ENCODE measurements at places on chromosomes 11 and 22.
A peak's percentile ranks its signal among the peaks of the same experiment; 100 is the strongest.

GRCh38 chr11:131389582-131389981, 19.2 kb downstream of the NTM start:
- no peak for DNase-seq

GRCh38 chr11:86678296-86678695, 5.9 kb upstream of the ME3 start:
- no peak for DNase-seq

DNA sequence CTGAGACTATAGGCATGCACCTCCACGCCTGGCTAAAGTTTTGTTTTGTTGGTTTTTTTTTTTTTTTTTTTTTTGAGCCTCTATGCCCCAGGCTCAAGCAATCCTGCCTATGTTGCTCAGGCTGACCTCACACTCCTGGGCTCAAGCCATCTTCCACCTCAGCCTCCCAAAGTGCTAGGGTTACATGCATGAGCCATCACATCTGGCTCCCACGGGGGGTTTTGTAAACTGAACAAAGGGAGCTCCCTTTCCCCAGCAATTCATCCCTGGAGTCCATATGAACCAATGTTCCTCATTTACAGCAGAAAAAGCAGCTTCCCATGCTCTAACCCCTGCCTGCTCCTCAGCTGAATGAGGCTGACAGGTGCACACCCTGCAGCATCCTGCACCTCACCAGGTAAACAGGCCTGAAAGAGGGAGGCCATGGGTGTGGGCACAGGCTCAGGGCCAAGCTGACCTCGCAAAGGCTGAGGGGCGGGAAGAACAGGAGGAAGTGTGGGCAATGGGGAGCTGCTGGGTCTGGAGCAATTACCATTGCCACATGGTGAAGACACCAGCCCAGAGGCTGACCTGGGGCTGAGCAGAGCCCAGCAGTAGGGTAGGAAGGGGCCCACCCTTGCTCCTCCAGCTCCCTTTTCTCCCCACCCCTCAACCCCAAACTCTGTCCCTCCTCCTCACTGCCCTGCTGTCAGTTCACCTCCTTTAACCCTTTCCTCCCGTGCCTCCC, 58.2 kb downstream of the RBX1 start:
- no peak for DNase-seq

- peak; percentile 79 for DNase-seq
Observed at GRCh38 chr11:133547808-133548494, 15.7 kb upstream of the OPCML start.

DNA sequence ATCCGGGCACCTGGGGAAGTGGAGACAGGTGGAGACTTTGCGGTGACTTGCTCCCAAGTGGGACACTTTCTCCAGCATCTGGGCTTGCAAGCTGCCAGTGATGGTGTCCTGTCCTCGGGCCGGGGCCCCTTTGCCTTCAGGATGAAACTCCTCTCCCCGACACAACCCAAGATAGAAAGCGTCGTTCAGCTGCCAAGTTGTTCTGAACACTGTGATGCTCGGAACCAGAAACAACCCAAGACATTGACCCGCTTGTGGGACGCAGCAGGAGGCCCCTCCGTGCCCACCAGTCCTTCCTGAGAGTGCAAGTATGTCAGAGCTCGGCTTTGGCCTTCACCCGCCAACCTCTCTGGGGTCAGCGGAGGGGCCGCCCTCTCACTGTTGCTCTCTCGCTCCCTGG, 31.3 kb downstream of the LINC01488 start:
- DNase-seq, result no peak

DNA sequence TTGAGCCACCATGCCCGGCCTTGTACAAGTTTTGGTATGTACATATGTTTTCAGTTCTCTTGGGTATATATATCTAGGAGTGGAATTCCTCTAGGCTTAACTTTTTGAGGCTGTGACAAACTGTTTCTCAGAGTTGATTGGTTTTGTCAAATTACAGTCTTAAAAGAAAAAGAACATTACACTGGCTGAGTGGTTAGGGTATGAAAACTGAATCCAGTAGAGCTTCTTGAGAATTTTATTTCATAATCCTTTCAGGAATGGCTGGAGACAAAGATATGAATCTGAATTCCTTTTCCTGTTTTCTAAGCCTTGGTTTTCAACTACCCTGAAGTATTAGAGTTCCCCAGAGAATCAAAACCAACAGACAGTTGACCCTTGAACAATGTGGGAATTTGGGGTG, 6.5 kb downstream of the METTL15 start:
- no peak for DNase-seq

DNA sequence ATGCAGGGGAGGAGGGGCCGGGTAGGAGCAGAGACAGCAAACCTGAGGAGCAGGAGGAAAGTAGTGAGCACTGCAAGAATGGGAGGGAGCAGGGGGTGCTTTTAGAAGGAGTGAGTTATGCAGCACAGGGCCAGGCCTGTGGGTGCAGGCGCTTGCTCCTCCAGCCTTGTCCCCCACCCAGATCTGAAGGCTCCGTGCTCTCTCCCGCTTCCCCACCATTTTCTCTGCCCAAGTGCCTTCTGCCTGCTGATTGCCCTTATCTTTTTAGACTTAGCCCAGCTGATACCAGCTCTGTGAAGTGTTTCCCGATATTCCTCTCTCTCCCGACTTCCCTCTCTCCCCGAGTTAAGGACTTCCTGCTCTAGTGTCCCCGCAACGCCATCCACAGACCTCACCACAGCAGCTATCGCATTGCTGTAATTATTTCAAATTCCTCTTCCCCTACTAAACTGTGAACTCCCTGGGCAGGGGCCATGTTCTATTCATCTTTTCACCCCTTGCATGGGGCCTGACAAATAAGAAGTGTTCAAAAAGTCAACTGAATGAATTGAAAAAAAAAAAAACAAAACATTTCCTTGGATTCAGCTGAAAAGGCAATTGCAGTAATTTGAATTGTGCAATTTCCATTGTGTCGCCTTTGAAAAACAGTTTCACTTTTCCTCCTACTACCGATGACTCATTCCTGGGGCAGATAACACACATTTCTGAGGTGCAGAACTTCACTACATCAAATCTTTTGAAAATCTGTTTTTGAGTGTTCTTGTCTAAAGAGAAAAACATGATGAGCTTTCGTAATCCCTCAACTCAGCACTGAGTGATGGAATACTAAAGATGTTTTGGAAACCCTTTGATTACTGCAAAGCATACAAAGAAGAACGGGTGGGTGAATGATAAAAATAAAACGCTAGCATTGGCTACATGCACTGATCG, 69.7 kb upstream of the BMAL1 start:
- no peak for DNase-seq

- no peak for DNase-seq
Observed at GRCh38 chr11:62851807-62852522, 12.6 kb upstream of the WDR74 start.

DNA sequence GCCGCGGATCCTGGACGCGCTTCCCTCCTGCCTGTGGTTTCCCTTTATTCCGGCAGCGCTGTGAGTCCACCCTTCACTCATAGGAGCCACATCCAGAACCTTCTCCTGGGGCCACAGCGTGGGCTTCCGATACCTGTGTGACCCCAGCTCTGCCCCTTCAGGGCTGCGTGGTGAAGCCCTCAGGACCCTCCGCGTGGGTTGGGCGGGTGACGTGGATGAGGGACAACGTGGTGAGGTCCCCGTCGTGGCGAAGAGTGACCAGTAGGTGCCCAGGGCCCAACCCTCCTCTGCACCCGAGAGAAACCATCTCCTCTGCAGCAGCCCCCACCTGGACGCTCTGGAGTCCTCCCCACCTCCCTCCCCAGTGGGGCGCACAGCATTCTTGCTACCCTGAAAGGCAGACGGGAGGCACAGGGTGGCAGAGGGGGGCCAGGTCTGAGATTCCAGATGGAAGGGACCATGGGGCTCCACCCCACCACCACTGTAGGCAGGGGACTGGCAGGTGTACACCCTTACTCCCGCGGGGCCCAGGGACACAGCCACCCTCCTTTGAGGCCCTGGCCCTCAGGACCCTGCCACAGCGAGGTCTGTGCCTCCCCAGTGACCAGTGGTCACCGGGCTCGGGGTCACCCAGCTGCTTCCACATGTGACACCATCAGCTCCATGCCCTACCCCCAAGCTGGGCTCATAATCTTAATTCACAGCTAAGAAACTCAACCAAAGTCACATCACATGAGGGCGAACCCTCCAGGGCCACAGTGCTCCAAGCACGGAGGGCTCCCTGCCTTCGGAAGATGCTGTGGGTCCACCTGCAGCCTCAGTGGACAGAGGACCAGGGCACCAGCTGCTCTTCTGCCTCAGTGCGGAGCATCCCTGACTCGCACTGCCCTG, 3.4 kb upstream of the ZBED4 start:
- DNase-seq, result no peak

DNA sequence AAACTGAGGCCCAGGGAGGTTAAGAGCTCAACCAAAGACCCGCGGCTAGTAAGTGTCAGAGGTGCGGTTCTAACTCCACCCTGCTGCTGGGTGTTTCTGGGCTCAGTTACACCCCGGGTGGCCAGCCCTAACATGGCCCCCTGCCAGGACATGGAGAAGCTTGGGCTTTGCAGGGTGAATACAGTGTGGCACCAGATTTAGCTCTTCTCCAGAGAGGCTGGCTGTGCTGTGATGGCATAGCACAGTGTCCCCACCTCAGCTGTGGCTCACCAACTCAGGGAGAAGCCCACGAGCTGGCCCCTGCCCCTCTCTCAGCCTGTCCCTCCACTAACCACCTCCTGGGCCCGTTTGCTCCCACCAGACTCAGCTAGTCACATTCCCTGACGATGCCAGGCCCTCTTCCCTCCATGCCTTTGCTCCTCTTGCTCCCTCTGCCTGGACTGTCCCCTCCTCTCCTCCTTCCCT, 7.0 kb downstream of the UCP3 start:
- DNase-seq, result no peak

DNA sequence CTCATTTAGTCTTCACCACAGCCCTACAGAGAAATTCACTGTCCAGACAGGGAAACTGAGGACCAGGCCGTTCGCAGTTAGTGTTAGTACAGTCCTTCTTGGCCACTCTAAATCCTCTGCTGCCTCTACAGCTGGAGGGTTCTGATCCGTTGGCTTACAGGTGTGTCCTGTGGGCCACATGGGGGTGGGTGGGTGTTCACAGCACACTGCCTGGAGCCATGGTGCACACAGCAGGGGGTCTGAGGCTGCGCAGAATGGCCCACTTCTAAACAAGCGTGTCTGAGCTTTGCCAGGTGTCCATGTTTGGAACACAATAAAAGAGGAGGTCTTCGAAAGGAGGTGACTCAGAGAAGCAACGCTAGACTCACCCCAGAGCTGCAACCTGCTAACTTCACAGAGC, 249.0 kb downstream of the ST3GAL4 start:
- no peak for DNase-seq

DNA sequence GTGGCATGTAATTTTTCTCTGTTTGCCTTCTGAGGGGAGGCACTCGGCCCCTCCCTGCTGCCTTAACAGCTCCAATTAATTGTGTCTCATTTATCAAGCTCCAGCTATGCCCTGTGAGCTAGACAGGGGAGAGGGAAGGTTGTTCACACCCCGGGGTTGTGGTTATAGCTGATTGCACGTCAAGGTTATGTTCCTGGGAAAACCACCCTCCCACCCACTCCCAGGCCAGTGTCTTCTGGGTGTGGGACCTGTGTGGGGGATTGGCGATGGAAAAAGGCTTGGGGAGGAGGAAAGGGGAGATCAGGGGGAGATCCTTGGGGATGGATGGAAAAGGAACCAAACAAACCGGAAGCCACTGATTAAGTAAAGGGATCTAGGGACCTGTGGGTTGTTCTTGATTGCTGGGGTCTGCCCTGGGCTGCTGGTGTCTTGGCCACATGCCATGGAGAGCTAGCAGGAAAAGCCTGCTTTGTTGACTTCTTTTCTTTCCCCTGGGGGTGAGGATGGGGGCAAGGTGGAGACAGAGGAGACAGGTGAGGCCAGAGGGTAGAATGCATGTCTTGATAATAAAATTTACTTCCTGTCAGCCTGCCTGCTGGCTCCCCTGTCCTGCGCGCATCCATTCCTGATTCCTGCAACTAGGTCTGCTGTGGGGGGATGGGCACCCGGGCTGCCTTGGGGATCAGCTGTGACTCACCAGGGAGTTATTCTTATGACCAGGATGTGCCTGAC, 13.5 kb upstream of the SORL1-AS1 start:
- peak; percentile 43 for DNase-seq

DNA sequence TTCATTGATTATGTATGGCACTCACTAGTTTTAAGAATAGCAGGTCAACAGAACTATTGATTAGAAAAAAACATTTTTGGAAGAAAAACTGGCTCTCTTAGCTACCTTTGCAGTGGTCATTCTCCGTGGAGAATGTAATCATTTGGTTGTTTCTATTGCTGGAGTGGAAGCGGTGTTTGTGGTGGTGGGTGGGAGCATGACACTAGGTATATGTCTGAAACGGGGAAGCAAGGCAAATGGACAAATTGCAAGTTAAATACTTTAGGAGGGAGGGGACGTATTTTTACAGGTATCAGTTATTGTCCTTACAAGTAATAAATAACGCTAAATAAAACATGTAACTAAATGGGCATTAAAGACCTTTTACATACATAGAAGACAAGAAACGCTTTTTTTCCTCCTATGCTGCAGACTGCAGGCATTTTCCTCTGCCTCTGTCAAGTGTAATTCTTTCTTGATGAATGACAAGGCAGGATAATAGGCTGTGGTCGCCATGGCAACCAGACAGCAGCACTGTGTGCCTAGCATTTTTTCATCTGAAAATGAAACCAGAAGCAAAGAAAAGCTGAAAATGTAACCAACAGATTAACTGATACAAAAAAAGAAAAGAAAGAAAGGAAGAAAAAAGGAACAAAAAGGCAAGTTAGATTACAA, 46.2 kb downstream of the BLID start:
- DNase-seq, result peak; percentile 79

DNA sequence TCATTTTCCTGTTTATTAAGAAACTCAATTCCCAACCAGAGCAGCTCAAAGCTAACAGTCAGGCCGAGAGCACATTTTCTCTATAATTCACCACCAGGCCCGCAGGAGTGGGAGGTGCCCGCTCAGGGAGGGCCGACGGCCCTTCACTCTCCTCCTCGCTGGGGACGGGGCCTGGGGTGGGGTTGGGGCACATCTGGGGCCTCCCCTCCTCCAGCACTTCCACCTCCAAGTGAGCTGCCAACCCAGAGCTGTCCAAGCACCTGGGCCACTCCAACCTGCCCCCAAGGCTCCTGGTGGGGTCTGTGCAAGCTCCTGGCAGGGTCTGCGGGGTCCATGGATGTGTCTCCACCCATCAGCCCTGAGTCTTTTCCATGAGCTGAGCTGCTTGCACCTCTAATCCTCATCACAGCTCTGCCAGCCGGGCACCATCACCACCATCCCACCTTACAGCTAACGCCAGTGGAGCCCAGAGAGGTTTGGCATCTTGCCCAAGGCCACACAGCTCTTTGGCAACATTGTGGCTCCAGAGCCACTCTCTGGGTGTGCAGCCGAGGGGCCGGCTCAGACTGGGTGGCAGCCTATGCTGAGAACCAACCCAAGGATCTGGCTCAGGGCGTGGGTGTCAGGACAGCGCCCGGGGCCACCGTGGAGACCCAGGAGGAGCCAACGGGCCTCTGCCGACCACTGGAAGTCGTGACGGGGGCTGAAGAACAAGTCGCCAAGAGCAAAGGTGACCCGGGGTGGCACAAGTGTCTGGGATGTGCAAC, 193.5 kb downstream of the BRD1 start:
- DNase-seq, result no peak

- DNase-seq, result no peak
Observed at GRCh38 chr11:128625746-128626145, 38.4 kb upstream of the ETS1 start.

GRCh38 chr11:19844806-19845205, 132.2 kb downstream of the NAV2 start:
- DNase-seq, result no peak

GRCh38 chr22:42275176-42275575, 4.7 kb upstream of the TCF20 start:
- no peak for DNase-seq

- no peak for DNase-seq
Observed at GRCh38 chr11:985406-985805, 51.1 kb downstream of the MUC6 start.
